Spleen (tissue), 13 donors: ENCODE measurements at places on chromosomes 13 and 19. TPM values are rescaled to one million over a fixed set of nuclear protein-coding genes. Genes with fewer than 3 reads are reported as not detected.

Gene LYL1
- total RNA-seq, result 55.1 TPM

Gene SHD
- not detected for total RNA-seq

Gene STOML3
- total RNA-seq, result not detected

Gene SOX21
- total RNA-seq, result not detected

Gene COL5A3
- total RNA-seq, result 0.57 TPM

Gene ZNF628
- 6.9 TPM for total RNA-seq

Gene YJEFN3
- total RNA-seq, result 1.9 TPM

Gene KLK14
- 0.44 TPM for total RNA-seq

Gene CCDC122
- total RNA-seq, result 7.3 TPM

Gene C1QTNF9
- total RNA-seq, result not detected

Gene EID2B
- 2.0 TPM for total RNA-seq

Gene FUT2
- not detected for total RNA-seq

Gene TPP2
- total RNA-seq, result 82.0 TPM
